ENCODE measurements at places on chromosomes 16 and 17.

DNA sequence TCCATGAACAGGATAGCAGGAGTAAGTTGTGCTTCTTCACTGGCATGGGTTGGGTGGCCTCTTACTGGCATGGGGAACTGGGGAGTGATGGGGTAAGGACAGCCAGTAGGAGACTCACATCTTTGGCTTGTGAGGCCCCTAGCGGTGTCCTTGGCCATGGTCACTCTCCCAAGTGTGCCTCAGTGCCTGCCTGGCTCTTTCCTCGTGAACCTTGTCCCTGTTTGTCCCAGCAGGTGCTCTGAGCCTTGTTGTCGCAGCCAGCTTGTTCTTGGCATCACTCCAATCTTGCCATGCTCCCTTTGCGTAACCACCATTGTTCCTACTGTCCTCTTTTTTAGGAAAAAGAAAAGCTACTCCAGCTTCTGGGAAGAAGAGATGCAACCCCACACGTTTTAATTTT, 53.6 kb upstream of the SDK2 start:
- DNase-seq, result no peak

- DNase-seq, result no peak
These were observed 9.3 kb upstream of the KREMEN2 start for GRCh38 chr16:2954656-2955381.

GRCh38 chr17:55833306-55833705, 82.5 kb downstream of the PCTP start:
- peak; percentile 13 for DNase-seq

DNA sequence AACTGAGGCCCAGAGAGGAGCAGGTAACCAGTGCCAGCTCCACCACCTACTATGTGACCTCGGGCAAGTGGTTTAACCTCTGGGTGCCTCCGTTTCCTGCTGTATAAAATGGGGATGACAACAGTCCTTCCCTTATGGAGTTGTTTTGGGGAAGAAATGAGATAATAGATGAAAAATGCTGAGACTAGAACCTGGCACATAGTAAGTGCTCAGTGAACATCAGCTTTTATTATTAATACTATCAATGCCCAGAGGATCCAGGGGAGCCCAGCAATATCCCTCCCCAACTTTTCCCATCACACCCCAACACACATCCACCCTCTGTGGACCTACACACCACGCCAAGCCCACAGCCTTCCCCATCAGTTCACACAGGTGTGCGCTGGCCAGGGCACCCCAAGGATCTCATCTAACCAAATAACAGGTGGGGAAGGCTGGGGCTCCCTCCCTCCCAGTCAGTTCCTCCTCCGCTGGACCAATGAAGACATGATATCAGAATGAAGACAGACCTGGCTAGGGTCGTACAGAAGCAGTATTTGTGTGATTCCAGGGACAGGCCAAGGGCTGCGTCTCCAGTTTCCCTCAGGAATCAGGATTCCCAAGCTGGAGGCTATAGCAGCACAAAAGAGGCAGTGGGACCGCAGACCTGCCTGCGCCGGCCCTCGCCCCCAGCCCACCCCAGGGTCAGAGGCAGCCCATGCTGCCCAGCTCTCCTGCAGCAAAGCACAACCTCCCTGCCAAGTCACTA, 1.8 kb downstream of the ATP2A3 start:
- no peak for DNase-seq

DNA sequence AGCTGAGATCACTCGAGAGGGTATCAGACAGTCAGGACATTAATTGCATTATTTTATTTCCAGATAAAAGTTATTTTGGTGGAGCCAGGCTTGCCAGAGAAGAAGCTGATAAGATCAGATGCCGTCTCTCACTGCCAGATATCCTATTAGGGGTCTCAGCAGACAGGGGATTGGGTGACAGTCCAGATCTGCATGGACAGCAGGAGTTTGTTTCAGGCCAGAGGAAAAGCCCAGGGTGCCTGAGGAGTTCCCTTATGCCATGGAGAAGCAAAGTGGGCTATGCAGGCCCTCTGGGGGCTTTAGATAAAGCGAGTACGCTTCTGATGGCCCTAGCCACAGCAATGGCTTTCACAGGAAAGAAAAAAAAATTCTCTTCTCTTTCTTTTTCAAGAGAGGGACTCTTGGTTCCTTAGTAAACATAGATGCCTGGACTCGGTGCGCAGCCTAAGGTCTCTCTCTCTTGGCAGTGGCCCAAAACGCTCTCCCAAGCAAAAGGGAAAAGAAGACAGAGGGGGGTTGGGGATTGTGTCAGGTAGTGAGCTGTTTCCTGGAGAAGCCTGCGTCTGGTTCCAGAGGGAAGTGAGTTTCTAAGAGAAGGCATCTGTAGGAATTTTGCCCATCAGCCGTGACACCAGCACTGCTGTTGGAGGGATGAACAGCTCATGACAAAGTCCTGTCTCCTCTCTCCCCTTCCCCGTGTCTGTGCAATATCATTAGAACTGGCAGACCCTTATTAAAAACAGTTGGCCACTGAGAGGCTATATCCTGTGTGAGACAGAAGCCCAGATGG, 166.3 kb upstream of the FOXF1 start:
- DNase-seq, result no peak

- no peak for DNase-seq
These were observed 1437.4 kb downstream of the CDH11 start for GRCh38 chr16:63684149-63685101.

DNA sequence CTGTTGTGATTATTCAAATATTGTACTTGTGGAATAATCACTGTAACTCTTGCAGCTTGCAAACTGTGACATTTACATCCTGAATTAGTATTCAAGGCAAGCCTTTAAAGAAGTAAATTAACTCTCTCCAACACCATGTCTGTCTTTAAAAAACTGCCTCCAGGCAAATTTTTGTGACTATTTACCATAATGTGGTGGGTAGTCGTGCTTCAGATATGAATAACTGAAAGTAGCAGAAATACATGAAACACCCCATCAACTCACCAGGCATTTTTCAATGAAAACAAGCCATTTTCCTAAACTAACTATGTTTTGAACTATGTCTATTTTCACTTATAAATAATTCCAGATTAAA, 217.4 kb upstream of the PSMD7 start:
- DNase-seq, result no peak

DNA sequence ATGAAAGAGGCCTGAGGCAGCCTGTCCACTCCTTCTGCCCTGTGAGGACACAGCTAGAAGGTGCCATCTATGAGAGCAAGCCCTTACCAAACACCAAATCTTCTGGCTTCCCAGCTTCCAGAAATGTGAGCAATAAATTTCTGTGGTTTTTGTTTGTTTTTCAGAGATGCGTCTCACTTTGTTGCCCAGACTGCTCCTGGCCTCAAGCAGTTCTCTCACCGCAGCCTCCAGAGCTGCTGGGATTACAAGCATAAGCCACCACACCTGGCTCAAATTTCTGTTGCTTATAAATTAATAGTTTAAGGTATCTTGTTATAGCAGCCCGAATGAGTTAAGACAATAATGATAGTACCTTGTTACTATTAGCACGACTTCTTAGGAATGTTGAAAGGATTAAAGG, 12.5 kb upstream of the SLC16A11 start:
- DNase-seq, result no peak

GRCh38 chr16:17628983-17629382, 158.2 kb upstream of the XYLT1 start:
- DNase-seq, result no peak

- DNase-seq, result peak; percentile 65
These were observed 11.4 kb upstream of the SLC4A1 start for GRCh38 chr17:44279346-44279665.

Measured in AML-193 (cell line).